ENCODE measurements at places on chromosomes 12 and 14. TPM values are rescaled to one million over a fixed set of nuclear protein-coding genes. Genes with fewer than 3 reads are reported as not detected.

DNA sequence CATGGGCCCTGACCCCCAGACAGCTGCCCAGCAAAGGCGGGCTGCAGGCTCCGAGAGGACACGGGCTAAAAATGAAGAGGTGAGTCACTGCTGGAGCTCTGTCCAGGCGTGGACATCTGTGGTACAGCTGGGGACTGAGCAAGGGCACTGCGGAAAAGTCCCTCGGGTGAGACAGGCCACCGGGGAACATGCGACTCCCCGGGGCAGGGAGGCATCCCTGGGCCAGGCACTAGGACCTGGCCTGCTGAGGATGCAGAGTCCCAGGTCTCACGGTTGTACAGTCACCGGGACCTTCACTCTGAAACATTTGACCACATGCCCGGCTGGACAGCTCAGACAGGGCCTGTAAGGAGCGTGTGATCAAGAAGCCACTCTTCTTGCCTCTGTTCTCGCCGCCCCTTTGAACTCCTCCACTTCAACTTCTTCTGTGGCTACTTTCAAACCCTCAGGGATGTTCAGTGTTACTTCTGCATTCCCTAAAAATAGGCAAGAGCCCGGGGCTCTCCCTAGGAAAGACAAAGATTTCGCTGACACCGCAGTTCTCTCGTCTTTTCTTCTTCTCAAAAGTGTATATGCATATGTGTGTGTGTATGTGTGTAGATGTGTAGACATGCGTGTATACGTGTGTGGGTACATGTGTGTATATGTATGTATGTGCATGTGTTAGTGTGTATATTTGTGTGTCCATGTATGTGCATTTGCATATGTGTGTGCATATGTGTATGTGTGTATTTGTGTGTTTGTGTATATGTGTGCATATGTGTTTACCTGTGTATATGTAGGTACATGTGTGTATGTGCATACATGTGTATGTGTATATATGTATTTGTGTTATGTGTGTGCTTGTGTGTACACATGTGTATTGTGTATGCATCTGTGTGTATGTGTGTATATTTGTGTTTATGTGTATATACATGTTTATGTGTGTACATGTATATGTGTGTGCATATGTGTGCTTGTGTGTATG is 5.0 kb upstream of the RFLNA start:
- DNase-seq: peak; percentile 63

DNA sequence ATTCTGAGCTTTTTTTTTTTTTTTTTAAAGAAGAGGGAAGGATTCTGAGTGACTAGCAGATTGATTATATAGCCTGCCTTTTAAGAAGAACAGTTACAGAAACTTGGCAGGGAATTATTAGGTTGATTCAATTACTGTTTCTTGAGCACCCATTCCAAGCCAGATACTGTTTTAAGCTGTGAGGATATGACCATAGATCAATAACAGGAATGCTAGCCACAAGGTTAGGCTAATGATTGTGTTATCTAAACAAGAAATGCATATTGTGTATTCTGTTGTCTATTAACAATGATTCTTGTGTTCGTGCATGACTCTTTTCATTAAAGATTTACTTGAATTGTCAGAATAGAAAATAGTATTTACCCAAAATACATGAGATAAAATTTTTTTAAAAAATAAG is 67.1 kb downstream of the PRORP start:
- no peak for DNase-seq

DNA sequence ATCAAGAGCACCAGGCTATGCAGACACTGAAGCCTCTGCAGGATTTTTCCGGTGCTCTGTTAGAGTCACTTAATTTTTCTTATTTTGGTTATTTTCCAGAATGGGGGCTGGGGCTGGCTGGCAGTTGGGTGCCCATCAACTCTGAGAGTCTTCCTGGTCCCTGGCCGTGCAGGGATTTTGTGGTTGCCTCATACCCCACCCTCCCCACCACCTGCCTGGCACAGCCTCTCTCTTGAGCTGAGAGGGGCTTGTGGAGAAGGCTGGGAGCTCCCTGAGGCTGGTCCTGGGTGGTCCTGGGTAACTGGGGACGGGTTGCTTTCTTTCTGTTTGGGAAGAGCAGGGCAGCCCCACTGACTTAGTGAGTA is 23.3 kb downstream of the LRTM2 start:
- DNase-seq: peak; percentile 30

DNA sequence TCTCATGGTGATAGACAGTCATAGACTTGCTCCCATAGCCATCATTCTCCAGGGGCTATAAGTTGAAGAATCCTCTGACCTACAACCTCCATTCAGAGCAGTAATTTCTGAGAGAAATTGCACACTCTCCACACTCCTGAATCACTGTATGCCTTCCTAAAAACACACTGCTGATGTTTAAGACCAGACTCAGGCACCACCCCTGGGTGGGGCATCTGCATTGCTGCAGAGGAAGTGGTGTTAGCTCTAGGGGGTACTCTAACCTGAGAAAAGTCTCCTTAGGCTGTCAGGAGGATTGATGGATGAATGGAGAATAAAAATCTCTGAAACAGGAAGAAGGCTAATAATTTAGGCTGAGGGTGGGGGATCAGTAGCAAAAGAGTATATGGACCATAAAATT is 436.1 kb downstream of the DAD1 start:
- no peak for DNase-seq

DNA sequence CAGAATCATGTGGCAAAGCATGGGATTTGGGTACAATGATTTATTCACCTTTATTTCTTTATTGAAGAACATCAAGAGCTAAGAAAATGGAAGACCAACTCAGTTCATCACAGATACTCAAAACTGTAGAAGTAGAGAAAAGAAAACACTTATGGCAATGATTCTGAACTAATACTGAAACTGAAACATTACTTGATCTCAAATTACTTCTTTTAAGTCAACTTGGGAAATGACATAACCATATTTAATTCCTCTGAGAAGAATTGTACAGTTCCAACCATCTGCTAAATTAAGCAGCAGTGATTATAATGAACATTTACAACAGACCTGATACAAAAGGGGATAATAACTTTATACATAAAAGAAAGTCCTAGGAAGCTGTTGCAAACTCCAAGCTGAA is 466.5 kb downstream of the TMTC2 start:
- no peak for DNase-seq

DNA sequence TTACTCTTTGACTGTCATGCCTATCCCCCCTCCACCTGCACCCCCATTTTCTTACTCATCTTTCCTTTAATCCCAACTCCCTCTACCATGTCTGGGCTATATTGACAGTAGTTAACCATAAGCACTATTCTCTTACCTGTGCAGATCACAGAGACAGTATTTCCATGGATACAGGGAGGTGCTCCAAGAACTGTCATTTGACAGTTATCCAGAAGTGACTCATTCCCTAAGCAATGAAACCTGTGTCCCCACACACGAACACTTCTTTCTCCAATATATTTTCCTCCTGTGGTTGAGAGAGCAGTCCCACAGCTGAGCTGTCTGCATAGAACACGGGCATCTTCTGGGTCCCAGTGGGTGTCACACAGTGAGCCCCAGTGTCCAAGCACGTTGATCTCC is 68.8 kb downstream of the CD163L1 start:
- no peak for DNase-seq

DNA sequence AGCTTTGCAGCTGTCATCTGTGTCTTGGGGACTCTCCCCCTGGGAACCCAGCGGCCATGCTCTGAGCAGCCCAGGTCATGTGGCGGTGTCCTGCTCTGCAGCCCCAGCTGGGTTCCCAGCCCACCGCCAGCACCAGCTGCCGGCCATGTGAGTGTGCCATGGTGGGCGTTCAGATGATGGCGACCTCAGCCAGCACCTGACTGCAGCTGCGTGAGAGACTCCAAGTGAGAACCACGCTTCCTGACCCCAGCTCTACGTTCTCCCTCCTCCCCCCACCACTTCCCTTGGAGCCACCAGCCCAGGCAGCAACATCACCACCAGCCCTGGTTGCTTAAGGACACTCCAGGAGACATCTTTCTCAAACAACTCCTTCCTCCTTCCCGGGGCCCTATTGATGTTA is 68.8 kb downstream of the SLC24A4 start:
- DNase-seq: no peak

DNA sequence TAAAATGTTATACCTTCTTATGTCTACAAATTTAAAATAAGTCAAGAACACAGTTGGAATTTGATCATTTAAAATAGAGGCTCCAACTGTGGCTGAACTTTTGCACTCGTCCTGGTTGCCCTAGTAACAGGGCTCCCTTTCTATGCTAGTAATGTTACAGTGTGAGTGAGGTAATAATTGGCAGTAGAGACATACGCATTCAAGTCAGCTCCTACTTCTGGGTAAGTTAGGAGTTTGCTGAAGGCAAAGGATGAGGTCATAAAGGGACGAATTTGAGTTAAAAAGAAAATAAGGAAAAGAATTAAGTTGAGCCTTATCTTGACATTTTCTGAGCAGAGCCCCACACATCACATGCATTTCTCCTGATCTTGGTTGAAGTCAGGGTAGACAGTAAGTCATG is 129.1 kb downstream of the TMEM117 start:
- DNase-seq: no peak

- no peak for DNase-seq
Measured at GRCh38 chr14:72512281-72512680, 381.6 kb downstream of the DPF3 start.

MANSC1 gene
- polyA plus RNA-seq: 21.4 TPM

FAM181A gene
- not detected for polyA plus RNA-seq

CLSTN3 gene
- 6.0 TPM for polyA plus RNA-seq

CHURC1 gene
- 41.8 TPM for polyA plus RNA-seq

CLEC4A gene
- 5.5 TPM for polyA plus RNA-seq

Measured in sigmoid colon (tissue), 7 donors.